ENCODE measurements at places on chromosomes 1 and 21. TPM values are rescaled to one million over a fixed set of nuclear protein-coding genes. Genes with fewer than 3 reads are reported as not detected.

CCDC190 gene
- 1.1 TPM for total RNA-seq

DNA sequence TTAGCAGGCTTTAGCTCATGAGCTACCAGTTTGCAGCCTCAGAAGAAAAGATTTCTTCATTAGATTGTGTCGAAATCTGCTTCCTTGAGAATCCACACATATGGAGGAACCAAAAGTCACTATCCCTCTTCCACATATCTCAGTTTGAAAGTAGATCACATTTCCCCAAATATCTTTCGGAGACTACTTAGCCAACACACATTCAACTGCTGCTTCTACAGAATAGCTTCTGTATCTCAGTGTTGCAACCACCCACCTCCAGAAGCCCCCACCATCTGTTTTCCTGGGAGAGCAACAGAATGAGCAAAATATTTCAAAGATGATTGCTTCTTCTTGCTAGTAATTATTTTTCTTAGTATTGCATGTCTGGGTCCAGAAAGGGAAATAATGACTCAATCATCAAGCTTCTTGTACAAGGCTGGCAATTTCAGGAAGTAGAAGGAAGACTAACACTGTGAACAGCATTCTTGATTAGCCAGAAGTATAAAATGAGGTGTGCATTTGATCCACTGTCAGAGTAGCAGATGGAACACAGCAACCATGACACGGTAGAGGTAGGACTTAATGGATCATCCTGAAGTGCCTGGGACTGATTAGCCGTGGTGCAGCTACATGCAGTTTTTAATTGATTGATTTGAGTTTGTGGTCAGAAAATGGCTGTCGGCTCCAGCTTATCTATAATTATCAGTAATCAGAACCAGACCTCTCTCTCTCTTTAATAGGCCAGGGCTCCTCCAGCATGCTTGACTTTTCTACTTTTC is 24.9 kb downstream of the ZC3H11B start:
- DNase-seq: no peak

GRCh38 chr21:39082656-39083376 is 100.4 kb downstream of the PSMG1 start:
- no peak for DNase-seq

GRCh38 chr1:9395018-9395417 is 102.3 kb downstream of the SPSB1 start:
- no peak for DNase-seq

- no peak for DNase-seq
These were observed 8.8 kb downstream of the MDM4 start for GRCh38 chr1:204524986-204525385.

DNA sequence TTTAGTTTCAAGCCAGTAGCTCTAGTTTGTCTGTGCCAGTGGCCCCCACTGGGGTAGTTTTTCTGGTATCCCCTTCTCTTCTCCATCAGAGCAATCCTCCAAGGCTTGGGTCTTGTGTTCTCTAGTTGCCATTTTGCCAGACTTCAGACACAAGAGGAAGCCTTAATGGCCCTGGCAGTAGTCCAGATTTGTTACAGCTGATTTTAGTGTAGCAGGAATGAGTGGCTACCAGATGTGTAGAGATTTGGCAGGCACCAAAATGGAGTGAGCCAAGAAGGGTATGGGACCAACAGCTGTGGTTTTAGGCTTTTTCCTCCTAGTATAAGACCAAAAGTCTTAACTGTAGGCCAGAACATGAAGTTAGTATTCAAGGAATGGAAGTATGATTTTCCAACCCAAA is 56.8 kb downstream of the ACP6 start:
- DNase-seq: no peak

DNA sequence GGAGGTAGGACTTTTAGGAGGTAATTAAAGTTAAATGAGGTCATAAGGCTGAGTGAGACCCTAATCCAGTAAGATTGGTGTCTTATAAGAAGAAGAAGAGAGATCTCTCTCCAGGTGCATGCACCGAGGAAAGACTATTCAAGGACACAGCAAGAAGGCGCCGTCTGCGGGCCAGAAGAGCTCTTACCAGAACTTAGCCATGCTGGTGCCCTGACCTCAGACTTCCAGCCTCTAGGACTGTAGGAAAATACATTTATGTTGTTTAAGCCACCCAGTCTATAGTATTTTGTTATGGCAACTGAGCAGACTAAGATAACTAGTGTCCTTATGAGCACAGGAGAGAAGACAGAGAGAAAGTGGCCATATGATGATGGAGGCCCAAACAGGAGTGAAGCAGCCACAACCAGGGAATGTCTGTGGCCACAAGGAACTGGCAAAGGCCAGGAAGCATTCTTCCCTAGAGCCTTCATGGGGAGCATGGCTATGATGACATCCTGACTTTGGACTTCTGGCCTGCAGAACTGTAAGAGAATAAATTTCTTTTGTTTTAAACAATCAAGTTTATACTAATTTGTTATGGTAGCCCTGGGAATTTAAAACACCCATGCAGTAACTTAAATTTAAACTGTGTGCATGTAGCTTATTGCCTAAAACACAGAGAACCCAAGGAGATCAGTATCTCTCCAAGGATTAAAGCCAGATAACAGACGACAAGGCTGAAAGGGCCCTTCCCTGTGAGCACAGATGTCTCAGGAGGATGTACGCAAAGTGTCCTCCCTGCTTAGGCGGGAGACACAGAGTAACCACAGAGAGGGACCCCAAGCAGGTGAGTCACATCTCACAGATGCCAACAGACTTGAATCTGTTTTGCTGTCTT is 9.9 kb upstream of the CD58 start:
- DNase-seq: no peak
